ENCODE measurements at places on chromosomes 12 and 14.

DNA sequence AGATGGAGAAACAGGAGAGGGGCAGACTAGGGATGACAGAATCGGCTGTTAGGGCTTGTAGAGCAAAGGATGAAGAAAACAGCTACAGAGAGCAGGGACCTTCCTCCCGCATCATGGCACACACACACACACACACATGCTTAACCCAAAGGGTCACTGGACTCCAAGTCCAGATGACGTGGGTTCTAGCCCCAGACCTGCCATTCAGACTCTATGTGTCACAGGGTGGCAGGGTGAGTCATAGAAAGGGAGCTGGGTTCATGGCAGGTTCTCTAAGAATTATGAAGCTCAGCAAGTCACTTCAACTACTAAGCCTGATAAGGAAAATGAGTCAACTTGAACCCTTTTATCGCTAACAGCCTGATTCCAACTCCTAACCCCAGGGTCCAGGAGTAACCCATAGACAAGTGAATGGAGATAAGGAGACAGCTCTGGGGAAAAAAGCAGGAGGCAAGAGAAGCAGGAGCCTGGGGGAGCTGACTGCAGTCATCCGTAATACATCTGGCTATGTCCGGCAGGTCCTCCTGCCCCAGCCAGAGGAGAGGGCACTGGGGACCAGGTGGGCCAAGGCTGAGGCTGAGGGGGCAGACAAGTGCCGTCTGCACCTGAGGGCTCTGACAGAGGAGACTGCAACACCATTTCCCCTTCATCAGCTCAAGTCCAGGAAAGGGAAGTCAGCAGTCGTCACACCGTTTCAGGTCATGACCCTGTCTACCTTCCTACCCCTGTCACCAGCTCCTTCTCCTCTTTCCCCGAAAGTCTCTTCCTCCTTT lies 3.6 kb upstream of the TNFRSF1A start:
- DNase-seq, result no peak

GRCh38 chr12:84411031-84411430 lies 501.6 kb downstream of the SLC6A15 start:
- DNase-seq, result no peak

DNA sequence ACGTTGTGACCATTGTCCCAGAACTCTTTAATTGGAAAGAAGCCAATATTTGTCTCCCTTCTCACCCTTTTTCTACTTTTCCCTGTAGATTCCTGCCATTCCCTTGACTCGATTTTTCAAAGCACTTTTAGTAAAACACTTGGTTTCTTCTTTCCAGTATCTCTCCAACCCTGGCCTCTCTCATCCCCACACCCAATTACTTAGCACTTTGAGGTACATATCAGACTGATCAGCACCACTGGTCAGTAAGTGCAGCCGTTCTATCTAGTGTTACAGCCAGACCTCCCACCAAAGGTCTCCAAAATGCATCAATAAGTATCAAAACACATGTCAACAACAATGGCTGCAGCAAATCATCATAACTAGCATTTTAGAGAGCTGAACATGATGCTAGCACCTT lies 141.9 kb downstream of the BTG1 start:
- no peak for DNase-seq

DNA sequence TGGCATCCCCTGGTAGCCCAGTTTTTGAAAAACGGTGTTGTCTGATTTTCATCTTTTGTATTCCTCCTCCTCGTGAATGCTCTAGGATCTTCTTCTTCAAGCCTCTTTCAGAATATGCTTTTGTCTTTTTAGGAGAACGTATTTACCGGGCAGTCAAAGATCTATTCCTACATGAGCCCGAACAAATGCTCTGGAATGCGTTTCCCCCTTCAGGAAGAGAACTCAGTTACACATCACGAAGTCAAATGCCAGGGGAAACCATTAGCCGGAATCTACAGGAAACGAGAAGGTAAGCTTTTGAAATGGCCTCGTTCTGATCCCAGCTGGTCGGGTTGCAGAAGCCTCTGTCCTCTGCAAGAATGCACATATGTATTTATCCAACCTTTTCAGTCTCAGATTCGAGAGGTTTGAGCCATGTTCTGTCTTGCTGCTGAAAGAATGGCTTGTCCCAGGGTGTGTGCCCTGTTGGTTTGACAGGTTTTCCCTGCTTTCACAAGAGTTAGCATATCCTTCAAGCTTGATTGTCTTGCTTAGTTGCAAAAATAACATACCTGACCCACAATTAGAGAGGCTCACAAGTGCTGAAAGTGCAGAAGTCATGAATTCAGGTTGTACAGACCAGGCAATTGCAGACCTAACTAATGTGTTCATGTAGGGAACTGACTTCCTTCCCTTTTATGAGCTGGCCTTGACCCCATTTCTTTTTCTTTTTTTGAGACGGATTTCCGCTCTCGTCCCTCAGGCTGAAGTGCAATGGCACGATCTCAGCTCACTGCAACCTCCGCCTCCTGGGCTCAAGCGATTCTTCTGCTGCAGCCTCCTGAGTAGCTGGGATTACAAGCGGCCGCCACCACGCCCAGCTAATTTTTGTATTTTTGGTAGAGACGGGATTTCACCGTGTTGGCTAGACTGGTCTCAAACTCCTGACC lies 6.8 kb downstream of the KMT5A start:
- DNase-seq, result no peak

DNA sequence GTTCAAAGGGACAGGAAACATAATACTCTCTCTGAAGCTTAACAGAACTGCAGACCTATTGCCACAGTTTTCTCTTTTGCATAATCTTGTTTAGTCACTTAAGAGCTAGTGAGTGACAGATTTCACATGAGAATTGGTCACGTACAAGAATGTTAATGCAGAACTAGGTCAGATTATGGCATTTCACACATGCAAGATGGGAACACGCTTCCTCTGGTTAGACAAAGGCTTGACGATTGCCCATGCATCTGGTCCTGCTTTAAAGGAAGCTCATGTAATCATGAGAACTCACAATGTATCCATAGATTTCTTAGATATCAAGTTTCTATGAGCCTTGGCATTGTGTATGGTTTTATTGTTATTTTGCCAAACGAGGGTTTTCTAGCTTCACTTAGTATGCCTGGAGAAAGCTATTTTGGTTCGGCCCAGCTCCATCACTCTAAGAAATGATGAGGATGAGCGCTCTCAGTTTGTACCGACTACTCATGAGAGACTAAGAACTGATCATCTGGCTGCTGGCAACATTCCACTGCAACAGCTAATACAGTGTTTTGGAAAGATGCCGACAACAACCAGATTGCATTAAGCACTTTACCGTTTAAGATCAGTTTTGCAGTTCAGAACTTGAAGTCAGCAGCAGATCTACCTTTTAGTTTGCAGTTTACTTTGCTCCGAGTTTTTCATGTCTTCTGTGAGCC lies 380.0 kb downstream of the DIO2 start:
- no peak for DNase-seq

All from NCI-H1436 treated with DMSO at 0.1 percent for 48 hours (cell line).